Spleen (tissue), 13 donors: ENCODE measurements at places on chromosomes 5 and 9. TPM values are rescaled to one million over a fixed set of nuclear protein-coding genes. Genes with fewer than 3 reads are reported as not detected.

Gene RANBP17
- 1.6 TPM for total RNA-seq

Gene STK32A
- 3.1 TPM for total RNA-seq

Gene RMI1
- total RNA-seq = 13.4 TPM

Gene CDH9
- total RNA-seq = not detected

Gene F2RL1
- 8.7 TPM for total RNA-seq

Gene C5orf46
- total RNA-seq = not detected

Gene PCDHGA12
- total RNA-seq = 3.3 TPM

Gene TRPM3
- 6.7 TPM for total RNA-seq

Gene FOXD4L3
- total RNA-seq = 0.35 TPM

Gene ARL14EPL
- total RNA-seq = not detected

Gene SLC34A3
- total RNA-seq = not detected

Gene CA9
- not detected for total RNA-seq

Gene ASPN
- total RNA-seq = not detected

Gene OR13D1
- total RNA-seq = not detected

Gene P4HA2
- total RNA-seq = 17.3 TPM

Gene INSL4
- not detected for total RNA-seq

Gene TBCA
- total RNA-seq = 103 TPM

Gene CXCL14
- total RNA-seq = 50.3 TPM

Gene TMC1
- total RNA-seq = not detected

Gene PRSS3
- total RNA-seq = not detected

Gene GGTA1
- total RNA-seq = 36.7 TPM

Gene BTNL3
- total RNA-seq = 0.37 TPM

Gene ABL1
- total RNA-seq = 67.7 TPM

Gene BAAT
- total RNA-seq = 0.15 TPM

Gene BTNL8
- total RNA-seq = 2.8 TPM

Gene MROH2B
- total RNA-seq = not detected

Gene SARDH
- total RNA-seq = 3.0 TPM

Gene CEP78
- total RNA-seq = 20.1 TPM

Gene SPINK4
- total RNA-seq = not detected

Gene IL13
- total RNA-seq = not detected

Gene SKIC3
- total RNA-seq = 79.4 TPM
